ENCODE measurements at places on chromosomes 16 and 17.

DNA sequence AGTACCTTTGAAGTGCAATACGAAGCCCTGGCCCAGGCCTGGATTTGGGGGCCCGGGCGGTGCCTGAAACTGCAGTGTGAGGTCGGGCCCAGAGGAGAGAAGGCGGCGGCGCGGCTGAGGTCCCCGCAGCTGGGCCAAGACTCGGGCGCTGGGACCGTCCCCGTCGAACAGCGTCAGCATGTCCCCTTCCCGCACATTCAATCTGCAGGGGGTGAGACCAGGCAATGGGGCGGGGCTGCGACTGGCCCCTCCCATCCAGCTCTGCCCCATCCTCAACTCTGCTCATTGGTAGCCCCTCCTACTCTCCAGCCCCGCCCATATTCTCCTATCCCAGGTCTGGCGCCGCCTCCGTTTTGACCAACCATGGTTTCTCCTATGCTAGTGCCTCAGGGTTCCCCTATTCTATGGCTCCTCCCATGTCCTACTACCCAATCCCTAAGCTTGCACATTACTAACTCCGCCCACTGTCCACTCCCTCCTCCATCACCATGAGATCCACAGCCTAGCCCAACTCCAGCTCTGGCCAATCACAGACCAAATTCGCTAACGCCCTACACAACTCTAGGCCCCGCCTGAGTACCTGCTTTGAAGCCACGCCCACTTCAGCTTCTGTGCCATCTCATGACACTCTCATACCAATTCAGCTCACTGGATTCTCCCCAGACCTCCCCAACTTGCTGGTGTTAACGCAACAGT is 14.4 kb upstream of the CDIPT start:
- DNase-seq, result no peak

- DNase-seq, result no peak
These were observed 275.8 kb upstream of the MAF start for GRCh38 chr16:79876332-79876730.

DNA sequence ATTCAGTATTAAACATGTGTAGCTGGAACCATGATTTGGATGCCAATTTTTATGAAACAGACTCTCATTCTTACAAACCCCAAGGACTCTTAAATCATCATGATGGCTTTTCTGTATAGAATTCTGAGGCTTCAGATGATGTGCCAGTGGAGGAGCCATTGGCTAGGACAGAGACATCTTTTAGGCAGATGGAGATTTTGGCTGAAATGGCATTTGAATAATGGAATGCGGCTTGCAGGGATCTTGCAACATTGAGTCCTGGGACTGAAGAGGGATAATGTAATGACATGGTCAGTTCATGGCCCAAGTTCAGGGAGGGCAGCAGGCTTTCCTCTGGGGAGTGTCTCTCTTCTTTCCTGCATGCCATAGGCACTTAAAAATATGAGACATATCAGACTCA is 172.4 kb downstream of the ABCA8 start:
- no peak for DNase-seq

GRCh38 chr17:17298108-17298507 is 5.1 kb upstream of the NT5M start:
- no peak for DNase-seq
